Effector CD4-positive, alpha-beta T cell (primary cell): ENCODE measurements at places on chromosomes 5 and 9.

DNA sequence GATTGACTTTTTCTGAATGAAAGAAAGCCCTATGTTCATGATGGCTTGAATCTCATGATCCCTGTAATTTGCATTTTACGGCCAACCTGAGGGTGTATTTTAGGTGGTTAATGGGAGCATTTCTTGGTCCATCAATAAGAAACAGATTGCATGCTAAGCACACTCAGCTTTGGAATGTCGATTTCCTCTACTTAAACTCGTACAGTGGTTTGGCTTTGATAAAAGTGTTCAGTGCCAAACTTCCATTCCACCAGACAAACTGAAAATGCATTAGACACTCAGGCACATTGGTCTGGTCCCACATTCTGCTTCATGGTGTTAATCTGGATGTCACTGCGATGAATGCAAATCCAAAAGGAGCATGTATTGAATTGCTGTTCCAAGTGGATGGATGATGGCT, 77.0 kb downstream of the VCAN start:
- DNase-seq = no peak

DNA sequence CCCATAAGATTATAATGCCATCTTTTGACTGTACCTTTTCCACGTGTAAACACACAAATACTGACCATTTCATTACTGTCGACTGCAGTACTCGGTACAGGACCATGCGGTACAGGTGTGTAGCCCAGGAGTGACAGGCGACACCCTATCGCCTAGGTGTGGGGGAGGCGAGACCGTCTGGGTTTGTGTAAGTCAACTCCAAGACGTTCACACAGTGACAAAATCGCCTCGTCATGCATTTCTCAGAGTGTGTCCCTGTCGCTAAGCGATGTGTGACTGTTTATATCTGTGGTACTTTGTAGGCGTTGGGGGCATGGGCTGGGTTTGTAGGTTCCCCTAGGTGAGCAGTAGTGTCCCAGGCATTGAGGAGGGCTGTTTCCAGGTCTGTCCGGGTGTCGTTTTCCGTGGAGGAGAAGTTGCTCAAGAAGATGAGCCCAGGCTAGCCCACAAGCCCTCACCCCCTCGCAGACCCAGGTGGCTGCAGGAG, 20.3 kb downstream of the NEK6 start:
- DNase-seq = no peak

DNA sequence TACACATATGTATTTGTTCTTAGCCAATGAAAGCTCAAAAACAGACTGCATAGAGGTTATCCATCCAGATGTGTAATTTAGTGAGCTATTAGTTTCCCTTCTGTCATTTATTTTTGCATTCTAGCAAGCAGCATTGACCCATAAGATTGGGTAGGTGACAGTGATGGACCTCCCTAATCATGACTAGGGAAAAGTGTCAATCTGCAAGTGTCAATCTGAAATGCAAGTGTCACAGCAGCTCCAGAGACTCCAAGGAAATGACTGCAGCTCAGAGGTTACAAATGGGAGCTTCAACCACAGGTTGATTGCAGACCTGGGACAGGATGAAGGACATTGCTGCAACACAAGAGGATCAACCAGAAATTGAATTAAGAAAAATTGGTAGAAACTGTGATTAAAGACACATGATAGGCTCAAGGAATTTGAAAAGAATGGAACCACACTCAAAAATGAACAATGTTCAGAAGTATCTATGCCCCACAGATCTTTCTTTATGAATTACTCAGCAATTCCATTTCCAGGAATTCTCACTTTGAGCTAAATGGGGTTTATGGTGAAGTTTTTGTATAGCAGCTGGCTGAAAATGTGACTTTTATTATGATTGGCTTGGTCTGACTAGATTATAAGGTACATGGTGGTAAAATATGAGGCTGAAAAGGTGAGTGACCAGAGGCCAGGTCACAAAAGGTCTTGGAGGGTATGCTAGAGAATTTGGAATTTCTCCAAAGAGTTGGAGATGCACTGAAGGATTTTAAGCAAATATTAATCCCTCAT, 59.6 kb upstream of the HTR4 start:
- DNase-seq = no peak

DNA sequence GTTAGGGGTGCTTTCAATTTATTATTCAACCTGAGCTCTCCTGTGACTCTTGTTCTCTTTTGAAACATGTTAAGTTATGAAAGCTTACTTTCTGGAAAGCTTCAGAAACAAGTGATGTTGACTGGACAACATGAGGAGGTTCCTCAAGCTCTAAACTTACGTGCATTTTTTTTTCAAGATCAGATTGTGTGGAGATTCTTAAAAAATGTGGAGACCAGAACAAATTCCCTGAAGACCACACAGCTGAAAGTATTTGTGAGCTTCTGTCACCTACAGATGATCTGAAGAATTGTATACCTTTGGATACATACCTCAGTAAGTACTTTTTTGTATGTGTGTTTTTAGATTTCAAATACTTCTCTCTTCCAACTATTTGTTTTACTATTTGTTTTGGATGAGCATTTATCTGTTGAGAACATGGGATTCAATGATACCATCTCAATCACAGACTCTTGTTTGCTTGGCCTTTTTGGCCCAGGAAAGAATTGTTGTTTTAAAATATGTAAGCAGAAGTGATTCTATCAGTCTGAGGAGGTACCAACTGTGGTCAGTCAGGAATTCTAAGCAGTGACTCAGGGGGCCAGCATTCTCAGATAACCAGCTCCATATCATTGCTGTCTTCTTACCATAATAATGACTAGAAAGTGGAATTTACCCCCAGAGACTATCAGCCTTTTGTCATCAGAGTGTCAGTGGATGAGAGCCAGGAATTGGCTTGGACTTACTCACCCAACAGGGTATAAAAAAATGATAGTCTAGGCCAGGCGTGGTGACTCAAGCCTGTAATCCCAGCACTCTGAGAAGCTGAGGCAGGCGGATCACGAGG, 34.4 kb upstream of the GLIPR2 start:
- no peak for DNase-seq

DNA sequence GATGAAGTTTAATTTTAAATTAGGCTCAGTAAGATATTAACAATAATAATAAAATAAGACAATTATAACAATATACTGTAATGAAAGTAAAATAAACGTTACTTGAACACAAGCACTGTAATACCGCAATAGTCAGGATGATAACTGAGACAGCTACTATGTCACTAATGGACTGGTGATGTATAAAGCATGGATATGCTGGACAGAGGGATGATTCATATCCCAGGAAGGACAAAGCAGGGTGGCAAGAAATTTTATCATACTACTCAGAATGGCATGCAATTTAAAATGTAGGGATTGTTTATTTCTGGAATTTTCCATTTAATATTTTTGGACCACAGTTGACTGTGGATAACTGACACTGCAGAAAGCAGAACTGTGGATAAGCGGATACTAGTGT, 196.9 kb downstream of the VPS13A start:
- no peak for DNase-seq

DNA sequence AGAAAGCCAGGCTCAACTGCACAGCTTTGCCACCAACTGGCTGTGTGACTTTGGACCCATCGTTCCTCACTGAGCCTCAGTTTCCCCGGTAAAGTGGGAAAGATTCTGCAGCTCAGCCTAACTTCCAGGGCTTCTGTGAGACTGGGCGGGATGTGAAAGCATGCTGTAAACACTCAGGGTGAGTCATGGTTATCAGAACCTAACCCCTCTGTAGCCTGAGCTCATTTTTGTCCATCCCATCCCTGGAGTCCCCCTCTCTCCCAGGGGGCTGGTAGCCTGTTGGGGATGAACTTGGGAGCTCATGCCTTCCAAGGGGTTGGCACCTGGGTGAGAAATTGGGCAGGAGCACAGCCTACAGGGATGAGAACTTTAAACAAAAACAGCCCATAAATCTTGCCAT, 2.3 kb downstream of the CCDC69 start:
- no peak for DNase-seq

DNA sequence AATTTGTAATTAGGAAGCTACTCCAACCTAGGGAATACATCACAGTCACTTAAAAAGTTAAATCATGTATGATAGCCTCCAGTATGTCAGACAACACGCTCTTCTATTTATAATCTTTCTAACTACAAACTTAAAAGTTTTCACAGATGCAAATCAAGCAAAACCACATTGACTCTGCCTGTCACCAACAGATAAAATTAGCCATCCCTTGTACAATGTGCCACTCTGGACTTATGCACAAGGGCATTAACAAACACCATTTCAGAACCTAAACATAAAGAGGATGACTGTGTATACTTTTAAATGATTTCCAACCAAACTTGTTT, 14.7 kb downstream of the ERP44 start:
- no peak for DNase-seq

GRCh38 chr9:1619915-1620710, 395.0 kb upstream of the SMARCA2 start:
- no peak for DNase-seq

- no peak for DNase-seq
Measured at GRCh38 chr9:130430232-130430631, 14.5 kb upstream of the ASS1 start.

GRCh38 chr9:70131296-70131695, 87.6 kb downstream of the MAMDC2 start:
- DNase-seq = no peak
